ENCODE measurements at places on chromosomes 16 and 17.

GRCh38 chr16:75343941-75344340 is 89.4 kb downstream of the CFDP1 start:
- ATAC-seq = no peak

GRCh38 chr17:69534235-69534621 is 119.7 kb downstream of the MAP2K6 start:
- no peak for ATAC-seq

DNA sequence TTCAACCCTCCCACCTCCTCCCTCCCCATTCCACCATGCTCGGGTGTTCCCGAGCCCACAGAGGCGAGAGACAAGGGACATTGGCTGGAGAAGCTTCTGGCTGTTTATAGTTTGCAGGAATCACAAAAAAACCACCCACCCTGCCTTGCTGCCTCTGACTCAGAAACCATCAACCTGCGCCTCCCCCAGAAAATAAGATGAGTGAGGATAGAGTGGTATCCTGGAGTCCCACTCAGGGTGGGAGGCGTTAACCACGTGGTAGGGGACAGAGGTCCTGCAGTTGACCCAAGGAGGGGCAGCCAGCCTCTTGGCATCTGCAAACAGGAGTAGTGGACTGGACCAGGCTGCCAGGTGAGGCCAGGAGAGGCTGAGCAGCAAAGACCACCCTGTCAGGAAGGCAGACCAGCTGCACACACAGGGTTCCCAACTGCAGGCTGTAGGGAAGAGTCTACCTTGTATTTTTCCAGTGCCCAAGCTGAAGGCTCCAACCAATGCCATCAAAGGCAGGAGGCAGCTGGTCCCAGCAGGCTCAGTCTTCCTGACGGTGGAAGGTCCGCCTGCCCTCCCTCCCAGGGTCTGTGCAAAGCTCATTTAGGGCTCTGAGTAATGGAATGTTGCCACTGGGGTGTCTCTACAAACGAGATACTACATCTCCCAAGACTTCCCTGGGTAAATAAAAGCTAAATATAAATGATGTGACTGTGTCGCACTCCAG is 201.5 kb upstream of the TNRC6C start:
- no peak for ATAC-seq

GRCh38 chr17:80012765-80013741 is 22.6 kb downstream of the TBC1D16 start:
- ATAC-seq = no peak

DNA sequence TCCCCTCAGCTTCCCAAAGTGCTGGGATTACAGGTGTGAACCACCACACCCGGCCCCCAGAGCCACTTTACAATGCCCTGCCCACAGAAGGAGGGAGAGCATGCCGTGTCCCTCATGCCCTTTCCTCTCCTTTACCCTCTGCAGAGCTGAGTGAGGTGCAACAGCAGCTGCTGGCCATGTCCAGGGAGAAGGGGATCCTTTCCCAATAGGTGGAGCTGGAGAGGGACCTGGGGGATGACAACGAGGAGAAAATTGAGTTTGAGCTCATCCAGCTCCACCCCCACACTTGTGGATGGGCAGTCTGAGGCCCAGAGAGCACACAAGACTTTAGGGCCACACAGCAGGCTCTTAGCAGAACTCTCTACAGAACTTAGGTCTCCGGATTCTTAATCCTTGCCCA is 7.9 kb upstream of the GSDMA start:
- ATAC-seq = no peak

DNA sequence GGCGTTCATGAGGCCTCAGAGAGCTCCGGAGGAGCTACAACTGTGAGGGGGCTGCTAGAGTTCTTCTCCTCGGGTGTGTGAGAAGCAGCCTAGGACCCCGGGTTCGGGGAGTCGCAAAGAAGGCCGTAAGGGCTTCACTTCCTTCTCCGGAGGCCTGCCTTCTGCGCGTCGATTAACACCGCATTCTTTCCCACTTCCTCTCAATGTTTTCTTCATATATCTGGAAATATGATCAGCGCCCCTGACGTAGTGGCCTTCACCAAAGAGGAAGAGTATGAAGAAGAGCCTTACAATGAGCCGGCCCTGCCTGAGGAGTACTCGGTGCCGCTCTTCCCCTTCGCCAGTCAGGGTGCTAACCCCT is 449 bp downstream of the SMCR8 start:
- ATAC-seq = no peak

DNA sequence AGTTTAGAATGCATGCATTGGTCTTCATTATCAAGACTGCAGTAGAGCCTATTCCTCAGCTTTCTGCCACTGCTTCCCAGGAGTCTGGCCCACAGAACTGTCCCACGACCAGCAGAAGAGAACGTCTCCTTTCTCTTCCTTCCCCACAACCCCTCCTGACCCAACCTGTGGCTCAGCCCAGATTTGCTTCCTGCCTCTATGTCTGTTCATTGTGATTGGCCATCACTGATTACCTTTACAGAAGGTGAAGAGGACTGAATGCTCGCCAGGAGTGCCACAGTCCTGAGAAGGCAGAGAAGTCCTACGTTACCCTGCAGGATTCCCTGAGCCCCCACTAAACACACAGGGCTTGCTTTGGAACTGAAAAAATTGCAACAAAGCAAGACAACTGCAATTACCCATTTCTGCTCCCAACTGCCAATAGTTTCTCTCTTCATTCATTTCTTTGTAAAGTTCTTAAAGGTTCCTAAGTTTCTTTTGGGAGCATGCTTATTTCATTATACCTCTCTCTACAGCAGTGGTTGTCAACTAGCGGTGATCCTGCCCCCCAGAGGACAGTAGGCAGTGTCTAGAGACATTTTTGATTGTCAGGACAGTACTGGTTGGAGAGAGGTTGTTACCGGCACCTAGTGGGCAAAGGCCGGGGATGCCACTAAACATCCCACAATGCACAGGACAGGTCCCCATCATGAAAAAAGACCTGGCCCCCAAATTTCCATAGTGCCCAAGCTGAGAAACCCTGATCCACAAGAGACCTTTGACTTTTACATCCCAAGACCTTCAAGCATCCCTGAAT is 4.5 kb upstream of the NAT9 start:
- ATAC-seq = no peak

GRCh38 chr16:85569615-85570212 is 43.4 kb upstream of the GSE1 start:
- ATAC-seq = peak; percentile 70

GRCh38 chr17:57534863-57535248 is 210.2 kb downstream of the CCDC182 start:
- no peak for ATAC-seq

DNA sequence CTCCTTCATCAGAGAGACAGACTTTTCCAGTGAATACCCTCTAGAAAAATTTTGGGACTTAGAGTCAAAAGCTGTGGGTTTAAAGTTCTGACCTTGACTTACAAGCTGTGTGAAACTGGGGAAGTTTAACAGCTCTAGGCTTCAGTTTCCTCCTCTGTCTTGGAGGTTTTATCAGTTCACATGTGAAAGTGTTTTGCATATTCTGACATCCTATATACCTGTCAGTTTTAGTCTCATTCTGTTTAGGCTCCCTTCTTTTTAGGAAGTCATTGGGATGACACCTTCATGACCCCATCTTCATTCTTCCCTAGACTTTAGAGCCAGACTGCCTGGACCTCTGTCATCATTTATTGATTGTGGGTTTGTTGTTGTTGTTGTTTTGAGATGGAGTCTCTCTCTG is 44.4 kb downstream of the YPEL2 start:
- ATAC-seq = no peak

DNA sequence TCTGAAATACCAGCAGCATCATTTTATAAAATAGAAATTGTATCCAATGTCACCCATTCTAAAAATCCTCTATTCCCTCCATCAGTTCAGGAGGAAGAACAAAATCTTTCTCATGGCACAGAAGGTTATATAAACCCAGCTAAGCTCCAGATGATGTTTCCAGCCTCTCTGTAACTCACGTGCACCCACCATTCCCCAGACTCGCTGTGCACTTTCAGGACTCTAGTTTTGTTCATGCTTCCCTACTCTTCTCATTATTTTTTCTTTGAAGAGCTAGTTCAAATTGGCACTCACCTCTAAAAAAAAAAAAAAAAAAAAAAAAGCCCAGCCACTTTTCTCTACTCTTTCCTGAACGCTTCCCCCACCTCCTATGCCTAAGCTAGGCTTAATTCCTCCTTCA is 36.0 kb upstream of the SHISA6 start:
- no peak for ATAC-seq

- no peak for ATAC-seq
These were observed 32.1 kb upstream of the SMURF2 start for GRCh38 chr17:64694207-64694606.

DNA sequence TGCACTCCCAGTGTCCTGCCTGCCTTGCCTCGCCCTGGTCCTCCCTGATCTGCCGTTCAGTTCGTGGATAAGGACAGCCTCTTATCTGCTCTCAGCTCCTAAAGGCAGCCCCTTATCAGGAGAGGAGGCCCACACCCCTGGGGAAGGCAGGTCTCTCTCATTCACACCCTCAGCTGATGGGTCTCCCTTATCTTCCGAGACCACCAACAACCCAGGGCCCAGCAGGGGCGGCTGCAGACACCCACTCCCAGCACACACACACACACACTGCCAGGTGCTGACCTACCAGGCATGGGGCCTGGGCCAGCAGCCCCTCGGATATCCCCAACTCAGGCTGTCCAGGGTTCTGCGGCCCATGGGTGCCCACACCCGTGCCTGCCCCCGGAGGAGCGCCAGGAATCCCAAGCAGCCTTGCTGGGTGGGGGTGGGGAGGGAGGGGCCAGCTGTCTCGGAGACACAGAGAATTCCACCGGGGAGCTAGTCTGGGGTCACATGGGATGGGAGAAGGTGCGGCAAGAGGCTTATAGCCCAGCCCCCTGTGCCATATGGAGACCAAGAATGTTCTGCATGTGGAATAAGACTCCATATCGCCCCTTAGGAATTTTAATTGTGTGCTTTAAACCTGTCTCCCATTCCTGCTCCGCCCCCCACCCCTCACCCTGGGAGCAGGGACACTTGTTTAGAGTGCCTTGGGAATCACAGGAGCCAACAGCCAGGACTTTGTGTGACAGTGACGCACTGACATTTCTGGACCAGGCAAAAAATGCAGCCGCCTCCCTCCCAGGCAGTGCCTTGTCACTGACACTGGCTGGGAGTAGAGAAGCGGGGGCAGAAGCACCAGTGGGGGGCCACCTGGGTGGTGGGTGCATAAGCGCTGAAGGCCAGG is 41.9 kb upstream of the EMP2 start:
- ATAC-seq = no peak

DNA sequence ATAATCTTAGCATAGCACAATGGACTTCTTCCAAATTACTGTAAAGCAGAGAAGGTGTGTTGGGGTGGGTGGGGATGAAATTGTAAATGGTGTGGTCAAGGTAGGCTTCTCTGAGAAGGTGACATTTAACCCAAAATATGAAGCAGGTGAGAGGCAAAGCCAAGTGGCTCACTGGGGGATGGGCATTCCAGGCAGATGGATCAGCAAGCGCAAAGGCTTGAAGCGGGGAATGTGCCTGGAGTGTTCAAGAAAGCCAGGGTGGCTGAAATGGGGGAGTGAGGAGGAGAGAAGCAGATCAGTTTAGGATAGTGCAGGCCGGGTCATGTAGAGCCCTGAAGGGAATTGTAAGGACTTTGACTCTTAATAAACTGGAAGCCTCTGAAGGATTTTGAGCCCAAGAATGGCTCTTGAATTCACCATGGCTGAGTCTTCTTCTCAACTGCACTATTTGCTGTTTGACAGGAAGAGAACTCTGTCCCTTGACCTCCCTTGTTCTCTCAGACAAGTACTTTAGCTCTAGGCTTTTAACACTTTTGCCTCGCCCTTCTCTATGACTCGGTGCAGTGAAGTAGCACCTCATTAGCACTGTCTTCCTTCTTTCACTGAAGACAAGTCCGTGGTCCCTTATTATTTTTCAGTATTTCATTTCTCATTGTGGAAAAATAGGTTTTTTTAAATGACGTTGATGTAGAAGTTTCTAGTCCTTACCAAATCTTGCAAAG is 14.7 kb downstream of the CACNG3 start:
- ATAC-seq = no peak

DNA sequence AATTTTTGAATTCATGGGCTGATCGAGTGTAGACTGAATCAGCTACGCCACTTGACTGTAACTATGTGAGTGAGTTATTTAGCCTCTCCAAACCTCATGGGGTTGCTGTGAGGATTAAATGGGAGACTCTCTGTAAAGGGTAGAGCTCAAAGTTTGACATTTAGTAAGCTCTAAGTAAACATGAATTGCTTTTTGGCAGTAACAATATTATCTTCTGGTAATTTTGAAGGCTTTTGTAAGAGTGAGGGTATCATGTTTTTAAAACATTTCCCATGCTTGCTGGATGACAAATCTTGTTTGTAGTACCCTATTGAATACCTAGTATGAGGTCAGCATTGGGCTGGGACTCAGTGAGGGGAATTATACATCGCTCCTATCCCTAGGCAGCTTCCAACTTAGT is 35.3 kb downstream of the MRTFB start:
- no peak for ATAC-seq

- ATAC-seq = no peak
These were observed 23.5 kb downstream of the CACNG5 start for GRCh38 chr17:66858226-66859083.

- no peak for ATAC-seq
These were observed 242.0 kb upstream of the RBFOX1 start for GRCh38 chr16:7090628-7091115.

- no peak for ATAC-seq
These were observed 5.5 kb upstream of the TM4SF5 start for GRCh38 chr17:4766201-4766600.

- no peak for ATAC-seq
These were observed 18.5 kb upstream of the TMIGD1 start for GRCh38 chr17:30352240-30352814.

- no peak for ATAC-seq
These were observed 77.3 kb downstream of the CEP112 start for GRCh38 chr17:66114609-66115008.

DNA sequence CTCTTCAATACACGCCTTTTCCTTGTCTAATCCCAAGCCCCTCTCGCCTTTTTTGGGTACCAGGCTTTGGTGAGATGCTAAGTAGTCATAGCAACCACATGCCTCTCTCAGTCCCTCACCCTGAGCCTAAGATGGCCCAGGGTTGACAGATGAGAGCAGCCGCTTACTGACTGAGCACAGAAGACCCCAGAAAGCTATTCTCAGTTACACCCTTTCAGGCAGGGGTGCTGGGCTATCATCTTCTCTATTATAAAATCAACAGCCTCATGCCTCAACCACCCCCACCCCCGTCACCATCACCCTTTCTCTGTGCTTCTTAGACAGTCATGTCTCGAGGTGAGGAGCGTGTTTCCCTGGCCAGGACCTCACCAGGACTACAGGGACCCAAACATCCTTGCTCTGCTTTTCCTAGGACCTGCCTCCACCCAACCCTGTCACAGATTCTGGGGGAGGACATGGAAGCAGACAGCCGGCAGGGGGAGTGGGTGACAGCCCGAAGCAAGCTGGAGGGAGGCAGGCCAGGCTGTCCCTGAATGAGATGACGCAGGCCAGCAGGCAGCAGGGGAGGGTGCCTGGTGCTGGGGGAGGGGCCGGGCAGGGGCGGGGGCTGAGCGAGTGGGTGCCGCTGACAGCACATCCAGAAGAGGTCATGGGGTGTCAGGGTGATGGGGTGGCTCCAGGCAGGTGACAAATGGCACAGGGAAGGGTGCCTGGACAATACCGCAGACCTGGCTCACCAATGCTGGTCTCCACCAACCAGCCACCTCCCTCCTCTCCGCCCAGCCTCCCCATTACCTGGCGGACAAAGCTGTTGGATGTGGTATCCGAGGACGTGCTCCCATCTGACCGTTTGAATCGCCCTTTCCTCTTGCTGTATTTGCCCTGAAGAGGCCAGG is 3.1 kb downstream of the CACNB1 start:
- no peak for ATAC-seq

GRCh38 chr17:63579633-63580032 is 21.1 kb upstream of the TACO1 start:
- no peak for ATAC-seq

GRCh38 chr16:78993346-78993745 is 607.2 kb downstream of the MAF start:
- no peak for ATAC-seq

All from activated T-helper 17 cell treated with anti-CD3 and anti-CD28 coated beads, Interleukin-2, amount 50 U/mL, for 72 hours (primary cell).